Right renal pelvis (tissue), 4 donors: ENCODE measurements at places on chromosomes 5 and 9. TPM values are rescaled to one million over a fixed set of nuclear protein-coding genes. Genes with fewer than 3 reads are reported as not detected.

The CSF1R gene
- 14.7 TPM for polyA plus RNA-seq

The GNG10 gene
- polyA plus RNA-seq: 69.9 TPM

The IFNA13 gene
- polyA plus RNA-seq: not detected

The OTP gene
- not detected for polyA plus RNA-seq

The SV2C gene
- 0.35 TPM for polyA plus RNA-seq

DNA sequence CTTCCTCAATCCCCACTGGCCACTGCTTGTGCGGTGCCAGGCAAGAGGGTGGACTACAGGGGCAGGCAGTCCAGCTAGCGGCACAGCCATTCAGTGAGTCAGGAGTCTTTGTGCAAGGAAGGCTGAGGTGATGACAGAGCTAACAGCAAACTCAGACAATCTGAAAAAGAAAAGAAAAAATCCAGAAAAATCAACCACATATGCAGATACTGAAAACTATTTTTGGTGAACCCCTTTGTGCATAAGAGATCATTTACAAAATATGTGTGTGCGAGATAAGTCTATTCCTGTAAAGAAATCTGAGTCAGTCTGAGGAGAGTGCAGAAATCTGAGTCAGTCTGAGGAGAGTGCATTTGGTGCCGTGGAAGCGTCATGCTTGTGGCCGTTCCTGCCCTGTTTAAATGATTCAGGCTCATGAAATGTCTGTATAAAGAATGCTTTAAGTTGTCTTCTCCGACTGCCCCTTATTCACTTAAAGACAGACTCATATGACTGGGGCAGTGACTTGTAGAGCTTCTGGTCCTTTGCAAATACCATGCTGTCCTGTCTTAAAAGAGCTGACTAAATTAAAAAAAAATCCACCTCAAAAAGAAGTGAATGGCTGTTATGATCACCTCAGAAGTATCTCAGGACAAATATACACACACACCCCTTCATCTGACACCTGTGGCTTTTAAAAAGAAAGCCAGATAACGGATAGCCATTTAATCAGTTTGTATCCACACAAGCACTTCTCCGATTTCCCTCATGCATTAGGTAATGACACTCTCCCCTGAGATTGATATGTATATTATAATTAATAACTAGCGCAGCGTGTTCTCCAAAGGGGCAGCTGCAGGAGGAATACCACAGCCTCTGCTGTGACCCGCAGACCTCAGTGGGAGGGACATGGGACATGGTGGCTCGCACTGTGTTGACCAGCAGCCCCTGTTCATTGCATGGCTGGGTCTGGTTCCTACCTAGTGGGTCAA lies 47.3 kb downstream of the TRIO start:
- no peak for DNase-seq

DNA sequence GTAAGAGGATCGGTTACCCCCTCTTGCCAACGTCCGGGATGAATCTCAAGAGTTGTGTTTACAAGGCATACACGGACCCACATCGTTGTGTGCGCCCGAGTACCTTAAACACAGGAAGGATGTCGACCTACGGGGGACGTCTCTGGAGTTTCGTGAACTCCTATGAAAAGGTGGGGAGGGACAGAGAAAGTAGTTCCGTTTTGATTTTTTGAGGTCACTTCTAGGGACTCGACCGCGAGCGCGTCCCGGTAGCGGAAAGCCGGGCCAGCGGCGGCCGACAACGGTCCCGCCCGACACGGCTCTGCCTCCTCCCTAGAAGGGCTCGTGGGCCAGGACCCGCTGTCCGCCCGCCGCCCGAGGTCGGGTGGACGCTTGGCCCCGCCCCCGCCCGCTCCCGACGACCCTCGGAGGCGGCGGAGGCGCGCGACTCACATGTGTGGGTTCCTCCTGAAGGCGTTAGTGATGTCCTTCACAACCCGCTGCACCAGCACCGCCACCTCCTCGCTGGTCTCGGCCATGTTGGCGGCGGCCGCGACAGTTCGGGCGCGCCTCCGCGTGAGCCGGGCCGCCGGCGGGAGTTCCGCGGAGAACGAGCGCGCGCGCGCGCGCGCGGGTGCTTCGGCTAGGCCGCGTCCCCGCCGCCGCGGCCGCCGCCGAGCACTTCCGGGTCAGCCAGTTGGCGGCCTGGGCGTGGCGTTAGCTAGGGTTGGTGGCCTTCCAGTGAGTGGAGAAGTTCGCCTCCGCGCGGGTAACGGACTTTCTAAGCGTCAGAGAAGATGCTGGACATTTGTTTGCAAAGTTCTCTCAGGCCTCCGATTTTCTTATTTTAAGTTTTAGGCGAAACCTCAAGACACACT lies at the start of gene PTAR1:
TSS of gene PTAR1 (minus strand) at position 591 of the 857 bp plus-strand sequence. CDS start at position 518, 73 bp downstream.
- DNase-seq: peak; percentile 89

DNA sequence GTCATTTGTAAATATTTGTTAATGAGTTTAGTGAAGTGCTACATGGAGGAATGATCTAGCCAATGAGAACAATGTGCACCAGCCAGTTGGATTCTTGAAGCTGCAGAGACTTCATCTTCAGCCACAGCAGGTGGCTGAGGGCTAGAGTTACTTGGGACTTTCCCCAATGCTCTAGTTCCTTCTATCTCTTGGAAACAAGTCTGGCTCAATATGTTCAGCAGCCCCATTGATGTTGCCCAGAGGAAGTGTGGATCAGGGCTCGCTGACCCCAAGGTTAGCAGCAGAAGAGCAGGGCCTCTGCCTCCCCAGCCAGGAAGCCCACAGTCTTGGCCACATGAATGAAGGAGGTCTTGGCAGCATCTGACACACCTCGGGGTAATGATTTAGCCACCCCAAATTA lies 117.5 kb downstream of the SLC1A3 start:
- no peak for DNase-seq

GRCh38 chr5:54171645-54172384 lies 138.6 kb downstream of the ARL15 start:
- no peak for DNase-seq

DNA sequence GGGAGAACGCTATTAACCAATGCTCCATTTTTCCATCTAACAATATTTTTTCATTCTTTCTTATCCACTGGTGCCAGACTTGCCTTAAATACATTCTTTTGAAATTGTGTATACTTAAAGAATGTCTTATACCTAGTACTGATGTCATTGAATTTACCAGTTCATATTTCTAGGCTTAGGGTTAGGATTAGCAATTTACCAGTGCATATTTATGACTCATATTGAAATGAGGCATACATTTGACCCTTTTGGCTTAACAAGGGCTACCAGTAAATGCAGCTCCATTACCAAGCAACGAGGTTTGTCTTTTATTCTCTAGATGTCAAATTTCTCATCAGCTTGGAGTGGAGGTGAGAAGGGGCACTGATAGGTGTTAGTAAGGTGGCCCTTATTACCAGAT lies 89.5 kb downstream of the CDH9 start:
- no peak for DNase-seq

- DNase-seq: no peak
These were observed 708.6 kb upstream of the WWC1 start for GRCh38 chr5:167582886-167583285.

GRCh38 chr5:10639846-10640368 lies 76.0 kb downstream of the ANKRD33B start:
- DNase-seq: no peak

- DNase-seq: no peak
These were observed 73.8 kb downstream of the HCN1 start for GRCh38 chr5:45622365-45622764.

- DNase-seq: no peak
These were observed 31.2 kb downstream of the STC2 start for GRCh38 chr5:173296737-173297676.

GRCh38 chr5:167785901-167786300 lies 505.5 kb upstream of the WWC1 start:
- no peak for DNase-seq
